ENCODE measurements at places on chromosomes 13 and 19. TPM values are rescaled to one million over a fixed set of nuclear protein-coding genes. Genes with fewer than 3 reads are reported as not detected.
A peak's percentile ranks its signal among the peaks of the same experiment; 100 is the strongest.

DNA sequence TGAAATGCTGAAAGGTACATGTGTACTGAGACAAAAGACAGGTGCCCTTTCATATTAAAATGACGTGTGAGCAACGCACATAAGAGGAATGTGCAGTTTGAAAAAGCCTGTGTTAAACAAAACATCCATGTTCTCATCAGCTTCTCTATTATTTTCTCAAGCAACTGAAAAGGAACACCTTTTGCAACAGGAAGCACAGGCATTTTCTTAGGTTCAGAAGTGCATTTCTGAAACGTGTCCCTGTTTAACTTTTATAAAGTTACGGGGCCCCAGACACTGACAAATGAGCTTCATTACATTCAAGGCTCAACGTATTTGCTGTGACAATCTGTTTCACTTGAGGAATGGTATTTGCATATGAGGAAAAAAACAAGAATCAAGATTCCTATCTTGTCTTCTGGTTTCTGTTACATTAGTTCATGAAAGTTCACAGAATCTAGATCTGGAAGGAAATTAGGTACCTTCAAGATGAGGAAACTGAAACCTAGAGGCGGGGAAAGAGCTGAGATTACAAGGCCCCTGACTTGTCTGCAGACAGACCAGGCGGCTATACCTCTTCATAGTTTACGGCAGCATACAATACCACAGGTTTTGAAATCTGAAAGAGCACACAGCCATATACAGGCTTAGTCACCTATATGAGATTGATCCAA lies 431.7 kb downstream of the KLF12 start:
- no peaks in the 10 kb centered on the region for H3K27me3 ChIP-seq
- DNase-seq = no peak
- no peaks in the 10 kb centered on the region for H3K36me3 ChIP-seq
- H3K4me3 ChIP-seq = no peak overlapping the region
- H3K27ac ChIP-seq = peak overlapping the region; percentile 13

The CEACAM20 gene
- total RNA-seq = 2.6 TPM

- no peak overlapping the region for H3K4me3 ChIP-seq
- H3K36me3 ChIP-seq = no peaks in the 10 kb centered on the region
- DNase-seq = no peak
- no peaks in the 10 kb centered on the region for H3K27me3 ChIP-seq
- H3K27ac ChIP-seq = no peak overlapping the region
These were observed 16.1 kb downstream of the GNG7 start for GRCh38 chr19:2686360-2686759.

GRCh38 chr19:11286312-11286974 lies 9.5 kb upstream of the TSPAN16 start:
- H3K4me1 ChIP-seq = no peaks in the 10 kb centered on the region
- no peaks in the 10 kb centered on the region for H3K36me3 ChIP-seq
- H3K27ac ChIP-seq = no peak overlapping the region
- H3K27me3 ChIP-seq = no peaks in the 10 kb centered on the region
- no peak for DNase-seq
- H3K4me3 ChIP-seq = no peak overlapping the region

The EHD2 gene
- 48.7 TPM for total RNA-seq

GRCh38 chr13:42028113-42028799 lies 20.2 kb upstream of the DGKH start:
- no peaks in the 10 kb centered on the region for H3K36me3 ChIP-seq
- H3K4me3 ChIP-seq = no peak overlapping the region
- DNase-seq = no peak
- H3K4me1 ChIP-seq = no peaks in the 10 kb centered on the region
- H3K27ac ChIP-seq = no peak overlapping the region

GRCh38 chr13:81406639-81407292 lies 1065.8 kb upstream of the SPRY2 start:
- no peaks in the 10 kb centered on the region for H3K27me3 ChIP-seq
- no peaks in the 10 kb centered on the region for H3K36me3 ChIP-seq
- no peak overlapping the region for H3K27ac ChIP-seq
- H3K4me3 ChIP-seq = no peak overlapping the region
- DNase-seq = no peak

- H3K27me3 ChIP-seq = no peaks in the 10 kb centered on the region
- H3K27ac ChIP-seq = no peak overlapping the region
- no peaks in the 10 kb centered on the region for H3K4me1 ChIP-seq
- no peak for DNase-seq
- no peaks in the 10 kb centered on the region for H3K36me3 ChIP-seq
These were observed 254.2 kb downstream of the COG6 start for GRCh38 chr13:39909634-39910033.

DNA sequence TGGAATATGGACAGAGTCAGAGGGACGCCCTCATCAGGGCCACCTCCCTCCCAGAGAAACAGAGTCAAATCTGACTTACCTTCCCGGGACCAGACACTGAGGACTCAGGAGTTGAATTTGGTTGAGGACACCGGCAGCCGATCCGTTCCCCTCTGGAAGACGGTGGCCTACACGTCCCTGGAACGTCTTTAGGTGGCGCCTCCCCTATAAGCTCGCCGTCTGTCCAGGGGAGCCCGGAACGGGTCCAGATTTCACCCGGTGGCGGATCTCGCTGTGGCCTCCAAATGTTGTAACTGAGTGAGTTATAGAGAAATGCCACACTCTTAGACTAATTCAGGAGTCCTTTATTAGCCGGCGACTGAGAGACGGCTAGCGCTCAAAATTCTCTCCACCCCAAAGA lies 9.0 kb downstream of the TNFSF14 start:
- H3K27me3 ChIP-seq = peaks cover 8% of the 10 kb centered on the region
- no peak overlapping the region for H3K27ac ChIP-seq
- no peaks in the 10 kb centered on the region for H3K4me1 ChIP-seq

The TUBB4A gene
- total RNA-seq = 100 TPM

DNA sequence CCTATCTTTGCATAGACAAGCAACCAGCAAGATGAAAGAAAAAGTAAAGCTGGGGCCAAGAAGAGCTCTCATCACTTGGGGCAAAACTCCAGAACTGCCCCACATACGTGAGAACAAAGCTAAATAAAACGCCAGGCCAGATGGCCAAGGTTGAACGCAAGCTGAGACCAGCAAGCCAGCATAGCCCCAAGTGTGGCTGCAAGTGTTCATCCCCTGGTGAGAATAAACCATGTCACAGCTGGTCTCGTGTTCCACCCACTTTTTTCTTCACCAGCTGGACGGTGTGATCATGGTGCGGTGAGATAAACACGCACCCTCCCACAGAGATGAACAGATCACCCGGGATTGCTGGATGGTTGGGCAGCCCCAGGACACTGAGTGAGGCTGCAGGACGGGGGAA lies 109.6 kb upstream of the CACNA1A start:
- H3K27ac ChIP-seq = no peak overlapping the region
- H3K4me3 ChIP-seq = no peak overlapping the region
- DNase-seq = no peak
- no peaks in the 10 kb centered on the region for H3K36me3 ChIP-seq
- no peaks in the 10 kb centered on the region for H3K27me3 ChIP-seq

The LILRA5 gene
- not detected for total RNA-seq

DNA sequence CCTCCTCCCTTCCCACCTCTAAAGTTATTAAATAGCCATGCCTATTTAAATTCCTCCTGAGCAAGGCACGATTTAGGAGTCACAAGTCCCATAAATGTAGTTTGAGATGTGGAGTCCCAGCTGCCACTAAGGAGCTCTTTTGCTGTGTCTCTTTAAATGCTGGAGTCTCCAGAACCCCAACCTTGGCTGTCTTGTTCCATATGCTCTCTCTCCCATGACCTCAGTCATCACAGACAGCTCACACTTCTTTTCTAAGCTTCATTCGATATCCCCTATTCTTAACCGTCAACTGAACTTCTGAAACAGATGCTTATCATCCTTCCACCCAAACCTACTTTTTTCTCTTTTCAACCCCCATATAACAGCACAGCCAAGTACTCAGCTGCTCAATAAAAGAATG lies 197.1 kb downstream of the VWA8 start:
- H3K4me3 ChIP-seq = no peak overlapping the region
- no peak for DNase-seq
- H3K27me3 ChIP-seq = no peaks in the 10 kb centered on the region
- no peak overlapping the region for H3K27ac ChIP-seq
- H3K36me3 ChIP-seq = no peaks in the 10 kb centered on the region
- no peaks in the 10 kb centered on the region for H3K4me1 ChIP-seq

DNA sequence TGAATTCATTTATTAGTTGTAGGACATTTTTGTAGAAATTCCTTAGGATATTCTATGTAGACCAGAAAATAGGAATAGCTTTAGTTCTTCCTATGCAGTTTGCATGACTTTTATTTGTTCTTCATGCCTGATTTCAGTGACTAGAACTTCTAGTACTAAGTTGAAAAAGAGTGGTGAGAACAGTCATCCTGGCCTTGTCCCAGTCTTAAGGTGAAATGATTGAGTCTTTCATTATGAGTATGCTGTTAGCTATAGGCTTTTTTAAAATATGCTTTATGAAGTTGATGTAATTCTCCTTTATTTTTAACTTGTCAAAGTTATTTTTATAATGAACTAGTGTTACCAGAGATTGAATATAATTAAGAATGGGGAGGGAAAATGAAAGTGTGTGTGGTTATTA lies 690.1 kb upstream of the KLHL1 start:
- H3K4me1 ChIP-seq = no peaks in the 10 kb centered on the region
- no peak overlapping the region for H3K4me3 ChIP-seq
- no peak overlapping the region for H3K27ac ChIP-seq
- no peaks in the 10 kb centered on the region for H3K27me3 ChIP-seq
- DNase-seq = no peak

DNA sequence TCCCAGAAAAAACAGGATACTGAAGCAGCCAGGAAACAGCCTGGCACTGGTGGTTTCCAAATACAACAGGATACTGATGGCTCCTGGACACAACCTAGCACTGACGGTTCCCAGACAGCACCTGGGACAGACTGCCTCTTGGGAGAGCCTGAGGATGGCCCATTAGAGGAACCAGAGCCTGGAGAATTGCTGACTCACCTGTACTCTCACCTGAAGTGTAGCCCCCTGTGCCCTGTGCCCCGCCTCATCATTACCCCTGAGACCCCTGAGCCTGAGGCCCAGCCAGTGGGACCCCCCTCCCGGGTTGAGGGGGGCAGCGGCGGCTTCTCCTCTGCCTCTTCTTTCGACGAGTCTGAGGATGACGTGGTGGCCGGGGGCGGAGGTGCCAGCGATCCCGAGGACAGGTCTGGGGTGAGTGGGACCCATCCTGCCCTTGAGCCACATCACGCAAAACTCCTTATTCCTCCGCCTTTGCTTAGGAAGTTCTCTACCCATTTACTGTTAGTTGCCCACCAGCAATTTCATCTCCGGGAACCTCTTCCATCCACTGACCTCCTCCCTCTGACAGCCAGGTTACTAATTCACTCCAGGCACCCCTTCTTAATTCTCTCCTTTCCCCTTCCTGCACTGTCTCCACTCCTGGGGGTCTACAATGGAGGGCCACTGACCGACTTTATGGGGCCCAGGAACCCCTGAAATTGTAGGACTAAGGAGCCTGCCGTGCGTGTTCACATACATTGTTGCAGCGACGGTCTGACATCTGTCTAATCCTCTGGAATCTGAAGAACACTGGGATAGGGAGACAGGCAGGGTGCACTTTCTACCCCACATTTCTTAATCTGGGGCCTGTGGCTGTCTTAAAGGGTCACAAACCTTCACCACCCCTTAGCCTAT lies 1.2 kb downstream of the ITPKC start:
- no peaks in the 10 kb centered on the region for H3K27me3 ChIP-seq
- peak overlapping the region; percentile 99 for H3K27ac ChIP-seq
- H3K36me3 ChIP-seq = no peaks in the 10 kb centered on the region
- DNase-seq = peak; percentile 41
- H3K4me3 ChIP-seq = peak overlapping the region; percentile 85

GRCh38 chr19:17323964-17324332 lies 10.7 kb downstream of the ANO8 start:
- H3K27ac ChIP-seq = no peak overlapping the region
- H3K4me3 ChIP-seq = no peak overlapping the region
- H3K27me3 ChIP-seq = no peaks in the 10 kb centered on the region
- DNase-seq = no peak

The KISS1R gene
- total RNA-seq = not detected

The EVI5L gene
- 25.7 TPM for total RNA-seq

GRCh38 chr13:90385781-90386489 lies 961.6 kb upstream of the MIR17HG start:
- H3K4me1 ChIP-seq = no peaks in the 10 kb centered on the region
- H3K27ac ChIP-seq = no peak overlapping the region
- H3K4me3 ChIP-seq = no peak overlapping the region
- DNase-seq = no peak

The ZNF723 gene
- 3.5 TPM for total RNA-seq

The B3GNT3 gene
- 11.9 TPM for total RNA-seq

GRCh38 chr13:61413572-61414535 lies 1.8 kb downstream of the PCDH20 start:
- peak overlapping the region; percentile 1 for H3K4me3 ChIP-seq
- H3K4me1 ChIP-seq = no peaks in the 10 kb centered on the region
- no peaks in the 10 kb centered on the region for H3K36me3 ChIP-seq
- H3K27ac ChIP-seq = no peak overlapping the region
- DNase-seq = no peak

GRCh38 chr19:40269216-40269940 lies 15.8 kb downstream of the AKT2 start:
- no peaks in the 10 kb centered on the region for H3K27me3 ChIP-seq
- no peak overlapping the region for H3K4me3 ChIP-seq
- peaks cover 13% of the 10 kb centered on the region for H3K4me1 ChIP-seq
- no peak for DNase-seq
- no peak overlapping the region for H3K27ac ChIP-seq

The DLEU7 gene
- 0.09 TPM for total RNA-seq

GRCh38 chr13:28653111-28653510 lies 5.8 kb upstream of the POMP start:
- no peak overlapping the region for H3K27ac ChIP-seq
- no peak overlapping the region for H3K4me3 ChIP-seq
- no peaks in the 10 kb centered on the region for H3K27me3 ChIP-seq
- no peaks in the 10 kb centered on the region for H3K36me3 ChIP-seq

The CYP4F8 gene
- 67.3 TPM for total RNA-seq

The ATP5F1D gene
- 151 TPM for total RNA-seq

DNA sequence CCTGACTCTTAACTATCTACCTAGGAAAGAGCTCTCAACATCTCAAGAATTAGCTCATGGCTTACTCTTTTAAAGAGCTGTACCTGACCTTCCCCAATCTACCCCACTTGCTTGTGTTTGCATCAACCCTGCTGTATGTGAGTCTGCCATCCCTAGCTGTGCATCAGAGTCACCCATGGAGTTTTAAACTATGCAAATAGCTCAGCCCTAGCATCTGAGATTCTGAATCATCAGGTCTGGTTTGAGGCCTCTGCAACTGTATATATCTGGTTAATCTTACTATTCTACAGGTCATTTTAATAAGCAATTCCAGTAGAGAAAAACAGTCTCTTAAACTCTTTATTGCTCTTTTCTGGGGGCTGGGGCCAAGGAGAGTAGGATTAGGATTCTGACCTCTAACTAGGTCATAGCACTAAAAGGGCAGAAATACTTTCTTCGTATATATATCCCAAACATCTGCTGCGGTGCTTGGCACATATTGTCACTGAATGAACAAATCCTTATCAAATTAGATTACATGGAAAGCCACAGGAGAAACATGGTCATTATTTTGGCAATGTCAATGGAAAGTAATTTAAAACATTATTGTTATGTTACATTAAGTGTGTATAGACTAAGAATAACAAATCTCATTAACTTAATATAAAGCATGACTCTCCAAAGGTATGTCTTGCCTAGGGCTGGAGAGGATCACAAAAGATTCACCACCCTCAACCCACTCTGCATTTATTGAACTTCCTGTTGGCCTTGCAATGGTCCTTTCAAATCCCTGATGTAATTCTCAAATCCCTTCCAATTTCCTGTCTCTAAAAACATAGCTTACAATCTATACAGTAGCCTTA lies 232.2 kb downstream of the DACH1 start:
- DNase-seq = no peak
- no peak overlapping the region for H3K27ac ChIP-seq
- no peak overlapping the region for H3K4me3 ChIP-seq
- no peaks in the 10 kb centered on the region for H3K4me1 ChIP-seq
- no peaks in the 10 kb centered on the region for H3K36me3 ChIP-seq

The ZNF429 gene
- 22.7 TPM for total RNA-seq

The IRS2 gene
- 54.8 TPM for total RNA-seq

Data from prostate gland (tissue), 2 donors.